NCI-H1930 (cell line): ENCODE measurements at places on chromosomes 2 and 18.

GRCh38 chr18:11672198-11672597, 16.9 kb upstream of the GNAL start:
- DNase-seq, result no peak

GRCh38 chr2:147665105-147665504, 179.7 kb upstream of the ACVR2A start:
- no peak for DNase-seq

DNA sequence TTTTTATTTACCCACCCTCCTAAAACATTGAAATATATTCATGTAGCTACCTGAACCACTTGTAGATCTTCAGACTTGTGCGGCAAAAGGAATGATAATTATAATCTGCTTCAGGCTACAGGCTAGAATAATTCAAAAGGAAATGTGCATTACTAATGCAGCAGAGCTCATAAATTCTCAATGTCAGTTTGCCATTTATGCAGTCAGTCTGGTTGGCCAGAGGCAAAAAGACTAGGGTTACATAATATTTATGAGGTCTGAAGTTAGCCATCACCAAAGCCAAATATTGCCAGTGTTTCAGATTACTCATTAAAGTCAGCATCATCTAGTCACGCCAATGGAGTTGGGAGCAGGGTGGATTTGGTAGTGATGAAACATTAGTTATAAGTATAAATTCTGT, 38.9 kb downstream of the METAP1D start:
- DNase-seq, result no peak

DNA sequence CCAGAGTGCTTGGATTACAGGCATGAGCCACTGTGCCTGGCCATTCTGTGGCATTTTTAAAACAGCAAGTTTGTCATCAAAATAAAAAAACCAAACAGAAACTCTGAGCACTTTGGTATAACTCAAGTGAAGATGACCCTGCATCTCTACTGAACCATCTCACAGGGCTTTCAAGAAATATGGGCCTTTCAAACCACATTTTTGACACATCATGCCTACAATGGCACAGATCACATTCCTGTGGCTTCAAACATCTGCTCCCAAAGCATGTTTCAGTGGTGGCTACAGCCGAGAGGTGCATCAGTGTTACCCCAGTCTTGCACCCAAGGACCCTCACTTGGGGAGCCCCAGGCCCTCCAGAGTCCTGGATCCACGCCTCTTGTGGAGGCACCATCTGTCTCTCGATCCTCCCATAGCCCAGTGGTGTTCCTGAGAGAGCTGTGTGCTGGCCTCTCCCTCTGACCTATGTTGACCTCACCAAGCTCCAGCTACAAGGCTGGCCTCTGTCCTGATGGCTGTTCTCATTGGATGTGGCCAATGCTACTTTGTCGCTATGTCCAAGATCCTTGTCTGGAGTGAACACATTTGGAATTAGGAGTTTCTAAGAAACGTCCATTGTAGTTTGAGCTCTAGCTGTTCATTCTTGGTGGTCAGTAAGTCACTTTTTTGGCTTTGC, 55.2 kb upstream of the RALBP1 start:
- no peak for DNase-seq

DNA sequence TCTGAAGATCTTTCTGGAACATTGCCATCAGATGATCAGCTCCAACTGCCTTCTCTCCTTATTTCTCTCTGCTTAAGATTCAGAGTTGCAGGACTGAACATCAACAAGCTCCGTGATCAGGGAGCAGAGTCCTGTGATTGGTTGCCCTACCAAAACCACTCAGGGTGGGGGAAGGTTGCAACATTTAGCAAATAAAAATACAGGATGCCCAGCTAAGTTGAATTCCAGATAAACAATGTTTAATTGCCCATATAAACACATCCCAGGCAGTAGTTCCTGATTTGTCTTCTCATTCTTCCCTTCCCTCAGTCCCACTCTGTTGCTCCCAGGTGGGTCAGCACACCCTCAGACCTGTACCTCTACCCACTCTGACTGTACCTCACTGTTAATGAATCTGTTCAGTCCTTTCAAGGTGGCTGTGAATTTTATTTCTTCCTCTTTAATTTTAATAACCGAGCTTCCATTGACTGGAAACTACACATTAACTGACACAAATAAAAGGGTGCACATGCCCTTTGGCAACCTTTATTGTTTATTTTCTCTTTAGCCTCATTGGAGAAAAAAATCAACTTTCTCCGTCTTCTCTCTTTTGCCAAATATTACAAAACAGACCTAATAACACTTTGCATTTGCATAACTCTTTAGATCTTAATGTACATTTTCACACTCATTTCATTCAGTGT, 167.1 kb upstream of the PKDCC start:
- DNase-seq, result no peak

- DNase-seq, result no peak
These were observed 7.9 kb downstream of the RDH14 start for GRCh38 chr2:18552351-18553077.

DNA sequence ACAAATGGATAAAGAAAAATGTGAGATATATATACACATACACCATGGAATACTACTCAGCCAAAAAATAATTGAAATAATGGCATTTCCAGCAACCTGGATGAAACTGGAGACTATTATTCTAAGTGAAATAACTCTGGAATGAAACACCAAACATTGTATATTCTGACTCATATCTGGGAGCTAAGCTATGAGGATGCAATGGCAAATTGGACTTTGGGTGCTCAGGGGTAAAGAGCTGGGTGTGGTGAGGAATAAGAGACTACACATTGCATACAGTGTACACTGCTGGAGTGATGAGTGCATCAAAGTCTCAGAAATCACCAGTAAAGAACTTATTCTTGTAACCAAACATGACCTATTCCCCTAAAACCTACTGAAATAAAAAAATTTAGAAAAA, 636.0 kb upstream of the LRATD1 start:
- DNase-seq, result no peak

GRCh38 chr18:49875783-49876182, 62.5 kb upstream of the ACAA2 start:
- no peak for DNase-seq

- no peak for DNase-seq
These were observed 1473.2 kb downstream of the LRP1B start for GRCh38 chr2:140657657-140658056.

- no peak for DNase-seq
These were observed 215.6 kb upstream of the ARL4C start for GRCh38 chr2:234712421-234712935.

DNA sequence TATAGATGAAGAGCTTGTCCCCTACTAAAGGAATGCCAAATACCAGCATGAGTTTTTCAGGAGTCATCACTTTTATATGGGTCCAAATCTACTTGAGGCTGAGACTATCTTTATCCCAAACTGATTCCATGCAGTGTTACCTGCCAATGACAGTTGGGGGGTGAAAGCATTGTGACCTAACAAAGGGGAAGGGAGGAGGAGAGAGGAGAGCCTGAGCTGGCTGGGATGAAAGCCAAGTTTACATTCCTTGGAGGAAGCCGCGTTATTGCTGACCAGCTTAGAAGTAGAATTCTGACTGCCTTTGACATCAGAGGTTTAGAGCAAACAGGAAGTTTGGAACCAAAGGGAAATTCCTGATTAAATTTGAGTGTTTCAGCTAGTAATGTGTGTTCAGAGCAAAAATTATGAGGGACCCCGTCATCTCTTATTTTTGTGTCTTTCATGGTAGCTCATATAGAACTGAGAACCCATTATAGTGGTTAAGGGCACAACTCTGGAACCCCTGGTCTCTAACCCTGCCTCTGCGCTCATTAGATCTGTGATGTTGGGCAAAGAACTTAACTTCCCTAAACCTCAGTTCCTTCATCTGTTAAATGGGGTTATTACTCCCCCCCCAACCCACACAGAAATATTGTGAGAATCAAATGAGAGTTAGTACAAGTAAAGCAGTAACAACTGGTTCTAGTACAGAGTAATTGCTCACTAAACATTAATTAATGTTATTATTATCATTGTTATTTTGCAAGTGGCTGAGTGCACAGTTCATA, 199.3 kb upstream of the EPAS1 start:
- DNase-seq, result no peak

DNA sequence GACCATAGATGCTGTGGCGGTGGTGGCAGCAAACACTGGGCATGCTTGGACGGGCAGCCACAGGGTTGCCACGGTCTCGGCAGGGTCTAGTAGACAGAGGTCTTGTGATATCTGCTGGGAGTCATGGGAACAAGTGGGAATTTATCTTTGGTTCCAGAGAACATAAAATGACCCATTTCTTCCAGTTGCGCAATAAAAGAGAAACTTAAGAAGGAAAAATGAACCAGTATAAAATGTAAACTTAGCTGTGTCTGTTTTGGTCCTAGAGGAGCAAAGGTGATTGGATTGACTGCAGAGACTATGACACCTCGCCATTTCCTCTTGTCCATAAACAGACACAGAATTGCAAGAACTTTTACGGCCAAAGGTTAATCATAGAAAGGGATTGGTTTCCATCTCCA, 132.6 kb upstream of the RBBP8 start:
- DNase-seq, result no peak

- DNase-seq, result no peak
These were observed 95.7 kb downstream of the TTC32 start for GRCh38 chr2:19806131-19806530.

GRCh38 chr2:198916548-198917080, 541.1 kb downstream of the SATB2 start:
- no peak for DNase-seq

DNA sequence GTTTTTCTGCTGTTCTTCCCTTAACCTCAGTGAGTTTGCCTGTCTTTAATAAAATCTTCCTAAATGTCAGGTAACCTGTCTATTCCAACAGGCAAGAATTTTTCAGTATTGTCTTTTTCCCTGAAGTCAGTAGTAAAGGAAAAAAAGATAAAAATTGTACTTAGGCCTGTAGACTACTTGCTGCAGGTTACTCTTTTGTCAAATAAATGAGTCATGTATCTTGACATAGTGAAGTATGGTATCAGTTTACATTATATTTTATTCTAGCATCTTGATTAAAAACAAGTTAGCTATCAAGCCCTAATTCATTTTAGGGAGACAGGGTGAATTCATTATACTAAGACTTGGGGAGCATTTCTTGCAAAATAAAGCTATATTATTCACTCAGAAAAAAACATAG, 59.8 kb downstream of the ITGA4 start:
- no peak for DNase-seq

DNA sequence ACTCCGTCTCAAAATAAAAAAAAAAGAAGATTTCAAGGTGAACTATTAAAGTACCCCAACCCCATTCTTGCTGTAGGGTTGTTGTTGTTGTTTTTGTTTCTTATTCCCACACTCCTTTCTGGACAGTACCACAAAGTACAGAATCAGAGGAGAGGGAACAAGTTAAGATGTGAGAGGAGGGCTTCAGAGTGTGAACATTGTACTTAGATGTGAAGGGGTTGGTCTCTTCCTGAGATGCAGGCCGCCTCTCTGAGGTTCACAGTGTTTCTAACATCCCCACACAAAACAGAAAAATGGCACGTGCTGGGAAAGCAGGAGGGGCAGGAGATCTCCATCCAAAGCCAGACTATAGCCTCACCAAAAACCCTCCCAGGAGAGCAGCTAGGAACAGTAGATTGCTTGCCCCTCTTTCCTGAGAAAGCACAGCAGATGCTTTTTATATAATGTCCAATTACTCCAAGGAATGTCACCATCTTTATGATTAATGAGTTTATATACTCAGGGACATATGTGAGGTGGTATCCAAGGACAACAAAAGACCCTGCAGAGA, 22.6 kb downstream of the ADD2 start:
- no peak for DNase-seq

- DNase-seq, result no peak
These were observed 3.9 kb upstream of the SERPINB2 start for GRCh38 chr18:63883617-63884016.

DNA sequence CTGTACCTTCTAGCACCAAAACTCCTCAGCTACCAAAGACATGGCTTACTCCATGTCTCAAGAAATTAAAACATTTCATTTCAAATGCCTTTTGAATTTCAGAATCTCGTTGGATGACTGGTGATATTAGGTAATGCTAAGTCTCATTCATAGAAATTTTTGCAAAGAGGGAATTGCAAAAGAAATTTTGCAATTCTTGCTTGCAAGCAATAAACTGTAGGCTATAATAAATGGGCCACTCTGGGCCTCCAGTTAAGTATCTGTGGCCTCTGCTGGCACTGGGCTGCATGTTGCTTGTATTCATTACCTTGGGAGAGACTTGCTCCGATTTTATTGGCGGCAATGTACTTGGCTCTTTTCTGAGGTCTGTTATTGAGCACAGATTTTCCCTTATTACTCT, 2.8 kb upstream of the LCLAT1 start:
- no peak for DNase-seq

- DNase-seq, result no peak
These were observed 47.0 kb downstream of the ARMC9 start for GRCh38 chr2:231245249-231246094.

DNA sequence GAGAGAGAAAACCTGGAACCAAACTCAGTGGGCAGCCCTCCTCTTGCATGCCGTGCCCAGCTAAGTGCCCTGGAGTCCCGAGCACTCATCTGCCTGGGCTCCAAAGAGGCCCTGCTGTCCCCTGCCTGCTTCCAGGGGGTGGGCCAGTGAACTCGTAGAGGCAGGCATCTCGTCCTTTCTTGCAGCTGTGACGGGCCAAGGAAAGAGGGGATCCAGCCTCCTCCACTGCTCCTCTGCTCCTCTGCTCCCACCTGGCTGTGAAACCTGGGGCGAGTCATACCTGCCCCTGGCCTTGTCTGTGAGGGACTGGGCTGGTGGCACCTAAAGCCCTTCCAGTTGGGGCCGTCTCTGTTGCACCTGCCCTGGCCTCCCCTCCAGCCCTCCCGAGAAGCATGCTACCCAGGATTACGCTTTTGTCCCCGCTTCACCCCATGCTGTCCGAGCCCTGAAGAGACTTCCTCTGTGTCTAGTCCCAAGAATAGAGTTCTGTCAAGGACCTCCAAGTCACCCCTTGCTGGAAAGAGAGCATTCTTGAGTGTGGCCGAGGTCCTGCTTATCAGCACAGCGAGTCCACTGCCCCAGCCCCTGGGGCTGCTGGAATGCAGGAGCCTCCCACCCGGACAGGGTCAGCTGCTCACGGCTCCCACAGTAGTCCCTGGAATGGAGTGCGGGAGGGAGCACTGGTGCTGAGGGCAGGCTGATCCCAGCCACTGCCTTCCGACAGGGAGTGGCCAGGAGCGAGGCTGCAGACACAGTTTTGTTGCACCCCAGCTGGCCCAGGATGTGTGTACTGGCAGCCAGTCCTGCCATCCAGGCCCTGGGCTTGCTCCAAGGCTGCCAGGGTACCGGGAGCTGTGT, 14.3 kb downstream of the KCNK3 start:
- DNase-seq, result no peak

GRCh38 chr2:74333175-74333574, 10.0 kb downstream of the SLC4A5 start:
- peak; percentile 31 for DNase-seq

DNA sequence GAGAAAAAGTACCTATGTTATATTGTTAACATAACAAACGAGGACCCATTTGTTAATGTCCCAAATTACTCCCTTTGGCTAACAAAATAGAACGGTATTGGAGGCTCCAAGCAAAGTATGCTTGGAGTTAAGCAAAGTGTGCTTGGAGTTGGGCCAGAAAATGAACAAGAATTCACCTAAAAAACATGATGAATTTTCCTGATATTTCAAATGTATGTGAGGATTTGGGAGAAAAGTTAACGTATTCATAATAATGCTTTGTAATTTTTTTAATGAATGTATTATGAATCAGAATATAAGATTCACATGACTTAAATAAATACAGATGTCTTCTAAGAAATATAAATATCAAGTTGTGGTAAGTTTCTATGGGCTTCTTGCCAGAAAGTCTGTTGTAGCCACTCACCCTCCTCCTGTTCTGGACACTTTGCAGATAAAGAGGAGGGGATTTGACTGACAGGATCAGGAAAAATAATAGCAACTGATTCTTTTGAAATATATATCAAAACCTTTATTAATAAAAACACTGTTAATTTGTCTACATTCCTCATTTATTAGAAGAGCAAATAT, 423.7 kb upstream of the MMADHC start:
- DNase-seq, result no peak
